ENCODE measurements at places on chromosomes 5 and 9. TPM values are rescaled to one million over a fixed set of nuclear protein-coding genes. Genes with fewer than 3 reads are reported as not detected.
A peak's percentile ranks its signal among the peaks of the same experiment; 100 is the strongest.

TMEM171 gene
- 3.3 TPM for total RNA-seq

ECM2 gene
- 0.36 TPM for total RNA-seq

UGT3A1 gene
- not detected for total RNA-seq

SLC46A2 gene
- total RNA-seq, result not detected

S100Z gene
- not detected for total RNA-seq

DNA sequence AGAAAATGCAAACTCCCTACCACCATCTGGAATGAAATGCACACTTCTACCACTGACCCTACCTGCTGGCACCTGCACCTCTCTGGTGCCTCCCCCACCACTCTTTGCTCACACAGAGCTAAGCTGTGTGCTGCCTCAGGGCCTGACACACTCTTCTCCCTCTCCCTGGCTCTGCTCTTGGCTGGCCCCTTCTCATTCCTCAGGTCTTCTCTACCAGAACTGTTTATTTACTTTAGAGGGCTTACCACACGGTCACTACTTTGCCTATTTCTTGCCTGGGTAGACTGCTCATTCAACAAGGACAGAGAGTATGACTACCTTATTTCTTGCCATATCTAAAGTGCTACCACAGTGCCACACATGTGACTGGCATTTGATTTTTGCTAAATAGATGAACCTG, 3.3 kb downstream of the REEP5 start:
- no peak overlapping the region for H3K27ac ChIP-seq
- H3K27me3 ChIP-seq, result peaks cover 2% of the 10 kb centered on the region
- H3K36me3 ChIP-seq, result peaks cover 19% of the 10 kb centered on the region
- peak; percentile 68 for DNase-seq
- H3K4me1 ChIP-seq, result peaks cover 9% of the 10 kb centered on the region

DNA sequence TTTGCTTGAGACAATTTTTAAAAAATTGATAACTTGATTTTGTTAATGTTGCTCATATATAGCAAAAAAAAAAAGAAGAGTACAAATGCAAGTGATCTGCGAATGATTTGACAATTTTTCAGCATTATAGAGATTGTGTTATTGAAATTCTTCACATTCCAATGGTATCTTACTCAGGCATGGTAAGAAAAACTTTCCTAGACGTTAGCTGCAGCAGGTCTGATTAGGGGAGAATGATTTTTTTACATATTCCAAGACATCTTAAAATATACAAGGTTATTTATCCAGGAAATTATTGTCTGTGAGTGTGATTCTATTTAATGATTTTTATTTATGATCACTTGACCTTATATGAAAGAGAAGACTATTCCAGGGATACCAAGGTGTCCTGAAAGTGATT, 361.9 kb downstream of the MAT2B start:
- peak; percentile 64 for DNase-seq
- no peaks in the 10 kb centered on the region for H3K27me3 ChIP-seq
- no peaks in the 10 kb centered on the region for H3K36me3 ChIP-seq
- peaks cover 2% of the 10 kb centered on the region for H3K4me1 ChIP-seq
- no peak overlapping the region for H3K27ac ChIP-seq

- H3K4me3 ChIP-seq, result no peak overlapping the region
- DNase-seq, result peak; percentile 91
- H3K27ac ChIP-seq, result peak overlapping the region; percentile 97
Measured at GRCh38 chr9:115369322-115369957, 251.5 kb upstream of the TNC start.

DNA sequence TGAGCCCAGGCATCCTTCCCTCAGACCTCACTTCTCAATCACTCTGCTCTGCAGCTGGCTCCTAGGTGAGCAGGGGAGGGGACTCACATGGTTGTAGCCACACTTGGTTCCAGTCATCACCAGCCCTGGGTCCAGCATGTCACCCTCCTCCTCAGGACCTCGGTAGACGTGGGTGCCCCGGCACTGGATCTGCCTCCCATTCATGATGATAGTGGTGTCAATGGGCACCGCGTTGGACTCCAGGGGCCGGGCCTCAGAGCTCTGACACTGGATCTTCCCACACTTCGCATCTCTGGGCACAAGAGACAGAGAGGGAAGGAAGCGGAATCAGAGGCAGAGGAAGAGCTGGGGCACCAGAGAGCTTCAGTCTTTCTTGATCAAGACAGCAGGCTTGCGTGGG, 32.9 kb downstream of the NIPAL4 start:
- peaks cover 49% of the 10 kb centered on the region for H3K36me3 ChIP-seq
- no peak overlapping the region for H3K4me3 ChIP-seq
- no peaks in the 10 kb centered on the region for H3K27me3 ChIP-seq
- DNase-seq, result no peak
- no peaks in the 10 kb centered on the region for H3K4me1 ChIP-seq
